Renal cortical epithelial cell (primary cell): ENCODE measurements at places on chromosomes 7 and 10.

GRCh38 chr10:59276919-59277318, 85.4 kb downstream of the FAM13C start:
- DNase-seq, result no peak

DNA sequence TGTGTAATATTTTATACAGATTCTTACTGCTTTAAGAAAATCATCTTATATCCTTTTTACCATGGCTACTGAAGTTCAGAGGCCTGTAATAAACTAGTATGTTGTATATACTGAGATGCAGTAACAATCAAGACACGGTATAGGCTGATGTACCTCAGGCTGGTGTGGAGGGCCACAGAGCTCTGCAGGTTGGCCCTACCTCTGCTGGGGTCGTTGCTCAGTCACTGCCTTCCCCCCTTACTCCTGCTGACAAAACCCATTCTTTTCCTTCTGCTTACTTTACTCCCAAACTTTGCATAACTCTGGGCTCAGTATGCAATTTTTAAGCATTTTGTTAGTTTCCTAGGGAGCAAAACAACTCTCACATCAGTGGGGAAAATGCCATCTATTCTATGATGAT, 200.1 kb upstream of the FOXP2 start:
- no peak for DNase-seq

DNA sequence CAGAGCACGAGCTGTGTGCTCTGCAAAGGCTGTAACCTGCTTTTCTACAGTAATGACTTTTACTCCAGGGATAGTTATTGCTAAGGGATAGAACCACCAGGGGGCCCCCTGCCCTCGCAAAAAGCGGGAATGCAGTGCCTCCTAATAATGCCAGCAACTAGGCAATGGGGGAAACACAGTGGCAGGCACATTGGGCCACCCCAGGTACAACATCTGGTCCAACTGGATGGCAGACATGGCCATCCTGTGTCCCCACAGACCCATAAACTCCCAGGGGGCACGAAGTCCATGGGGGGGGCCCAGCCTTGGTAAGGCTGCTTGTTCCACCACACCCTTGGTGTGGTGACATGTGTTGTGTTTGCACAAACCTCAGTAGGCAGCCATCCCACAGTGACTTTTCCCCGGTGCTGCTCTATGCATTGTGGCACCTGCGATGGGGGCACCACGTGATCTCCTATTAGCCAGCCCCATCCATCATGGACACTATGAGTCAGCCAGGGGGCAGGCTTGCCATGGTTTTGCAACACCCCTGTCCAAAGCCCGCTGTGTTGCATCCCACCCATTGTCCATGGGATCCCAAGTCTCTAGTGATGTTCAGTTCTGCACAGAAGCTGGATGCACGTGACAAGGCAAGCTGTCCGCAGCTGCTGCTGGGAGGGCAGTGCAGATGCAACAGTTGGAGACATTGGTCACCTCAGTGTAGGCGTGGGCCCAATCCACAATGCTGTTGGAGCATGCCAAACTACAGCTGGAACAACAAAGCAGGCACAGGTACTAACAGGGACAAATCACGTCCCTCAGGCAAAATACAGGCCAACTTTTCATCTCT, 84.0 kb downstream of the ANLN start:
- no peak for DNase-seq

DNA sequence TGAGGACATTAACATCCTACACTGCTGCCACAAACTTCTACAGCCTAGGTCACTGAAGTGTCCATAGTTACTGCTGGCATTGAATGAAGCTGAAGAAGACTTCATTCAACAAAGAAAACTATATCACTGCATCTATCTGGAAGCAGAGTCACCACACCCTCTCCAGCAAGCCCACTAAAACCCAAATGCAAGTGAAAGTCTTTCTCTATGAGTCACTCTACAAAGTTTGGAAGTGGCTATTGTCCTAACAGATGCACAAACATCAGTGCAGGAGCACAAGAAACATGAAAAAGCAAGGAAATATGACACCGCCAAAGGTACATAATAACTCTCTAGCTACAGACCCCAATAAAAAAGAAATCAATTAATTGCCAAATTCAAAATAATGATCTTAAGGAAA, 43.5 kb upstream of the CAMK2B start:
- no peak for DNase-seq

GRCh38 chr10:8133146-8133545, 78.7 kb downstream of the GATA3 start:
- DNase-seq, result no peak

- DNase-seq, result peak; percentile 72
Observed at GRCh38 chr7:51376420-51377092, 59.9 kb upstream of the COBL start.
